ENCODE measurements at places on chromosomes 7 and 10. TPM values are rescaled to one million over a fixed set of nuclear protein-coding genes. Genes with fewer than 3 reads are reported as not detected.

GRCh38 chr7:70419526-70420380, 712.2 kb upstream of the GALNT17 start:
- no peak for DNase-seq

DNA sequence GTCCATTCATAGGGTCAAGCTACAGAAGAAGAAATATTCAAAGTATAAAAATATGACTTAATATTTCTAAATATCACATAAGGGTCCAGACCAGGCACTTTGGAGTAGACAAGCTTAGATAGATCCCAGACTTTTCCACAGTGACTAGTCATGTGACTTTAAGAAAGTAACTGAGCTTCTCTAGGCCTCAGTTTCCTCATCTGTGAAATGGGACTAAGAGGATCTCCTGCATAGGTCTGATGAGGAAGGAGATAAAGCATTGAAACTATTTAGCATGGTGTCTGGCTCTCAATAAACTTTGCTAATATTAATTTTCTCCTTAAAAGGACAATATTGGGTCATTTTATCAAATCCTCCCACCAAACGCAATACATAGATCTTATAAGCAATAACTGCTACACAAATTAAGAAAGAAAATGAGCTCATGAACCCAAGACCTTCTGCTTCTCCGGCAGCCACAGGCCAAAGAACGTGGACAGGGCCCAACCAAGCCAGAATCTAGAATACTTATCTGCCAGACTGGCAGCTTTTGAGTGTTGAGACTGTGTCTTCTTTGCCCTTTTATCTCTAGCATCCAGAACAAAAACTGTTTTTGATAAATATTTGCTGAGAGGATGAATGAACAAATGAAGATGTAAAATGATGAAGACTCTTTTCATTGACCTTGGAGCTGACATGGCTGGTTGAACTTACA, 1.6 kb upstream of the TARP start:
- DNase-seq: no peak

DNA sequence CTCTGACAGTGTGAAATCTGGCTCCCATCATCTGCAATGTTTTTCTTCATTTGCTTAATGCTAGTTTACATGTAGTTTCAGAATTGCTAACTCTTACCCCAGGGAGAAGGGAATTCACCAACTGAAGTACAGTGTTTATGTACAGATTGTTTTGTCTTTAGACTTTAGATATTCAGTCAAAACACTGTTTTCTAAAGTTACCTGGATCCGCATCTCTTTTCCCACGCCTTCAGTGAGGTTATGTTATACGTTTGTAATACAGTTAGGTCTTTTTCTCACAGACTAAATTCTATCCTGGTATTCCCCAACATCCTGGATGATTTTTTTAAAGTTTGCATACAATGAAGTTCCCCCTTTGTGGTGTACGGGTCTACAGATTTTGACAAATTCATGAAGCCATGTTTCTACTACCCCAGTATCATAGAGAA, 3.2 kb upstream of the LYZL1 start:
- DNase-seq: no peak

DNA sequence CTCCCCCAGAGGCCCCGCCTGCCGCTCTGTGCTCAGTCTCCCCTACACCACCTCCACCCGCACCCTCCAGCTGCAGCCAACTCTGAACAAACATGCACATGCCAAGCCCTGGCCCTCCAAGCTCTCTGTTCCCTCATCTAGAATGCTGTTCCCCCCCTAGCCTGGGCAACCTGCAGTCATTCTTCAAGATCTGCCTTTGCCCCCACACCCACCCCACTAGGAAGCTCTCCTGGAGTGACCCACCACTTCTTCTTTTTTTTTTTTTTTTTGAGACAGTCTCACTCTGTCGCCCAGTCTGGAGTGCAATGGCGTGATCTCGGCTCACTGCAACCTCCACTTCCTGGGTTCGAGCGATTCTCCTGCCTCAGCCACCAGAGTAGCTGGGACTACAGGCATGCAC, 13.7 kb downstream of the MYL10 start:
- DNase-seq: no peak

DNA sequence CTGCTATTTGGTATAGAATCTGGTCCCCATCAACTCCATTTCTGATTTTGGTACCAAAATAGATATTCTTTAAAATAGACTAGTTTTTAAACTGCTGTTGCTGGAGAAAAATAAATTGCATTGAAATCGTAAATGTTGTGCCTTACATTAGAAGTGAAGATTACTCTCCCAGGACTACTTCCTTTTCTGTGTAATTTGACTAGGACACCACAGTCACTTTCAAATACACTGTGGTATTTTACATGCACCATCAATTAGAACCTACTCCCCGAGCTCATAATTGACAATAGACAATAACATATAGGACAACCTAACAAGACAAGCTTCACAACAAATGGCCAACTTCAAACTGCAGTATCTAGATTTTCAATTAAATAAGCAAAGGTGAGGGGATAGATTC, 211.5 kb downstream of the DGKB start:
- no peak for DNase-seq

GRCh38 chr7:100122067-100122466, 2.6 kb downstream of the CNPY4 start:
- DNase-seq: no peak

- DNase-seq: no peak
These were observed 157.1 kb upstream of the RHEB start for GRCh38 chr7:151676759-151677158.

DNA sequence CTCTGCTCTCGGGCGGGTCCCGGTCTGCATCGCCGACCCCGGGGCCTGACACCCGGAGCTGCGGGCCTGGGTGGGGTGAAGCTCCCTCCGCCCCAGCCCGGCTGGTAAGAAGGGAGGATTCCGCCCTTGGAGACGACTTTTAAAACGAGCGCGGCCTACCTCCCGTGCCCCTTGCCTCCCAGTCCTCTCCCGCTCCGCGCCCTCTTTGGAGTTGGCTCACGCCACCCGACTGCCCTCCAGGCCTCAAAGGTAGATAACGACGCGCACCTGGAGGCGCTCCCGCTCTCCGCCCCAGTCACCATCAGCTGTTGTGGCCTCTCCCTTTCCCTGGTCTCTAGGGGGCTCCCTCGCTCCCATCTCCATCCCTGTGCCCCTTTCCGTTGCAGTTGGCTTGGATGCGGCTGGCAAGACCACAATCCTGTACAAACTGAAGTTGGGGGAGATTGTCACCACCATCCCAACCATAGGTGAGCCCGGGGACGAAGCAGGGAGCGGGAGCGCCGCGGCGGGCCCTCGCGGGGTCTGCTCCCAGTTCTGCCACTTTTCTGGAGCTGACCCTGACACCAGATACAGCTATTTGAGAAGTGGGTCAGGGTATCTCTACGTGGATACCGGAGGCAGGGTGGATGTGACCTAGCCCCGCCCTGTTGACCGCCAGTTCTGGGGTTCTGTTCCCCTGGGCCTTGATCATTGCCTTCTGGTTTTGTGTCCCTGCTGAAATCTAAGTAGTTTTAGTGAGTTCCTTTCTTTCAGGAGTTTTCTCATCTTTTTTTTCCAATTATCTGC, 679 bp downstream of the ARF5 start:
- DNase-seq: peak; percentile 52

DNA sequence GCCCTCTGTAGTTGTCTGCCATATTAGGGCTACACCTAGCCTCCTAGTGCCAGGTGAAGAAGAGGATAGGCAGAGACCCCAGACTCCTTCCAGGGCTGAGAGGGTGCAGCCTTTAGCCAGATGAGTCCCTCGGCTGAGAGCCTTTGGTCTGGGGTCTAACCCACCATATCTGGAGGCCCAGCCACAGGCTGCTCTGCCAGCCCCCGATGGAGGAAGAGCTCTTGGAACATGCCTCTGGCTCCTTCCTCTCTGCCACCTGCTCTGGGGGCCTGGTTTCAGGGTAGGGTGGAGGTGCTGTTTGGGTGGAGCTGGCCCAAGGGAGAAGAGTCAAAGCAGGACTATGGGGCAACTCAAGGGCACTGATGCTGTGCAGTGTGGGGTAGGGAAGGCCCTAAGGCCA, 1.4 kb downstream of the LRRC18 start:
- DNase-seq: no peak

DNA sequence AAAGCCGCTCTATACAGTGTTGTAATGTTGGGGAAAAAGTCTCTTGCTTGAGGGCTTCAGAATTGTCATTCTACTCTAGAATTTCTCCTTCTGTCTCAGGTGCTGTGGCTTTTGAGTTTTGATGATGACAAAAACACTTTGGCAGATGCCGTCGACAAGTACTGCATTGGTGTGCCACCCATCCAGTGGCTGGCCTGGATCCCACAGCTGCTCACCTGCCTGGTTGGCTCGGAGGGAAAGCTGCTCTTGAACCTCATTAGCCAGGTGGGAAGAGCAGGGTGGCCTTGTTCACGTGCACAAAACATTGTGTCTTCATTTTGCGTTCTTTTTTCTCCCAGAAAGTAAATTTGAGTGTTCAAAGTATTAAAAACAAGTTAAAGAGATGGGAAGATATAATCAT, 112.0 kb downstream of the TRRAP start:
- DNase-seq: no peak

DNA sequence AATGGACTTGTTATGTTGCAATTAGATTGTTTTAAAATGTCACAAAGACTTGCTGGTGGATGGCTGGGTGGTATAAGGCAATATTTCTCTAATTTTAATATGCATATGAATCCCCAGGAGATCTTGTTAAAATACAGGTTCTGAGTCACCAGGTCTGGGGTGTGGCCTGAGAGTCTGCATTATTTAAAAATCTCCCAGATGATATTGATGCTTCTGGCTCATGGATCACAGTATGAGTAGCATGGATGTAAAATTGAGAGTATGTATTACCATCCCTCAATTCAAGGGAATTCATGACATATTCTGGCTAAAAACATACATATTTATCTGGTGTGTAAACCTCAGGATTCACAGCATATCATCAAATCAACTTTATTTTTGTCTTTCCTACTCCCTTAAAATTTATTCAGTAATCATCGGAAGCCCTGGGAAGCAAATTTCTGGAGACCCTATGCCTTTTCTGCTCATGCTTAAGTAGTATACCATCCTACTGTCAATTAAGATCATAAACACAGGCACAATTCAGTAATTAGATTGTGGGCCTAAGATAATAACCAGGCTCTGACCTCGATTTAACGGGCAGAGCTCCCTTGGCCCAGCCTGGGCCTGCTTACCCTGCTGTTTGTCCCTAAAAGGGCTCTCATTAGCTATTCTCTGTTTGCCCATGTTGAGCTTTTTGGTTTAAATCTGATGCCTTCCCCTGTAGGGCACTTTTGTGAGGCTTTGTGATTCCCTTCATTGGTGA, 29.6 kb upstream of the ICA1 start:
- DNase-seq: no peak

Gene HOXA7
- 1.5 TPM for total RNA-seq

Gene CYP3A4
- not detected for total RNA-seq
